ENCODE measurements at places on chromosomes 7 and 10.

GRCh38 chr7:77442636-77443035, 26.5 kb upstream of the GSAP start:
- DNase-seq: peak; percentile 38

DNA sequence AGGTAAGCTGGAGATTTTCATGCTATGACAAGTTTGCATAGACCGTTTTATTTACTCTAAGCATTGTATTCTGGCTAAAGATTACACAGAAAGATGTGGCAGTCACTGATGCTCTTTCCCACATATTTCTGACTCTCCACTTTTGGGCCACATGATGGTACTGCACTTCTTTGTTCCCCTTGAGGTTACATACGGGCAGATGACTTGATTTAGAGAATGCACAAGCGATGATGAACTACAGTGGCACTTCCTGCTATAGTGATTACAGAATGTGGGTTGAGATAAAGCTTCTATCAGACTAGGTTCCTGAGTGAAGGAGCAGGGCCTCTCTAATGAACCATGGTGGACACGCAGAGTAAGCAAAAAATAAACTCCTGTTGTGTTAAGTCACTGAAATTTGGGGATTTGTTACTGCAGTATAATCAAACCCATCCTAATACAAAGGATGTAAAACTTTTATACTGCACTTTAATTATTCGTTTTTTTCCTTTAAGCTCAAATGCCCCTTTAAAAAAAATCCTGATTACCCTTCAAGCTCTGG, 177.9 kb downstream of the TAX1BP1 start:
- DNase-seq: peak; percentile 77

DNA sequence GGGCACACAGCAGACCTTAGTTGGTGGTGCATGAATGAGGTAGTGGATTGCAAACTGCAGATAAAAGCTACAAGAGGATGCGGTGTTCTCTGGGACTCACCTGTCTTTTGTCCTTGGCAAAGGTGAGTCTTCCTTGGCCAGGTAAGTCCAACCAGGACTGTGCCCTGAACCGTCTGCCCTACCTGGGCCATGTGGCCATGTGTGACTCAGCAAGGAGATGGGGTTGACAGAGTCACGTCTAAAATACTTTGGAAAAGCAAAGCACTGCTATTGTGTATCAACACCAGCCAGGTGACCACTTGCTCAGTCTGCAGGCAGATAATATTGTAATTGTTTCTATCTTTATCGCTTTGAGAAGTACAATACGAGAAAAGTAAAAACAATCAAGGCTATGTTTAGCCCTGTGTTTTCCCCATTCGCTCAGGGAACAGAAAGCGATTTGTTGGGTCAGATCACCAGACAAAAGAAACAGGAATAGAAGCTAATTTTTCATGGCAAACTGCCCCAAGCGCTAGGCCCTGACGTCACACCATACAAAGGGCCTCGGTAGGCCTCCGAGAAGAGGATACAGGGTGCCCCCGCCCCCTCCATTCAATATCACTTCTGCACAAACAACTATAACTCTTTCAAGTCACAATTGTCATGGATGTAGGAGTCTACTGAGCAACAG, 57.3 kb downstream of the FAM53B start:
- no peak for DNase-seq

- DNase-seq: peak; percentile 22
These were observed at the start of gene PTN for GRCh38 chr7:137343281-137343841. PTN (minus strand) TSS chr7:137343733; CDS start chr7:137254973, 88,760 bp downstream.

DNA sequence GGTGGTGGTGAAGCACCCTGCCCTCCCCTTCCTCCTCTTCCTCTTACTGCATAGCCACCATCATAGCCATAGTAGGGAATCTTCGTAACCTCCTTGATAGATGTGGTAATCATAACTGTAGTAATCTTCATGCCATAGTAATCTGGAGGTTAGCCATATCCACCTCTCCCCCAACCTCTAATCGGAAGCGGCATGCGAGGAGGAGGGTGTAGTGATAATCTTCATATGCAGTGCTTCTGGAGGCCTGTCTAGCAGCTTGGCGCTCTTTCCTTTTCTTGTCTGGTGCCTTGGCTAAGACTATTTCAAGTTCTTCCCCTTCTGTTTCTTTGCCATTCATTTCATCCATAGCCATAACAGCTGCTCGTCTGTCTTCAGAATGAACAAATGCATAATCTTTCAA, 90.9 kb downstream of the MLLT10 start:
- DNase-seq: peak; percentile 39

DNA sequence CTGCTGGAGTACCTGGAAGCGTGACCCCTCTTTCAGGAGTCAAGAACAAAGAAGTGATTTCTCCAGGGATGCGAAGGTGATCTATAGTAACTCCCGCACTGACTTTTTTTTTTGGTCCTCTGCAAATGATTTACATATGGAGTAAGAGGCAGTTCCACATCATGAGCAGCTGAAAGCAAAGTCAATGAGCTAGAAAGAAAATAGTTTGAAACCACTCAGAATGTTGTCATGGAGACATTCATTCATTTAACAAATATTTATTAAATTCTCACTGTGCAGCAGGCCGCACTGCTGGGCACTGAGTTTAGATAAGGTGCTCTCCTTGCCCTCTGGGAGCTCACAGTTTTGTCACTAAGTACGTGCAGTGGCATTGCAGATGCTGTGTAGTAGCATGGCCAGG, 206.7 kb downstream of the CAMK1D start:
- DNase-seq: no peak

- no peak for DNase-seq
These were observed 17.0 kb downstream of the AGK start for GRCh38 chr7:141568227-141568626.

DNA sequence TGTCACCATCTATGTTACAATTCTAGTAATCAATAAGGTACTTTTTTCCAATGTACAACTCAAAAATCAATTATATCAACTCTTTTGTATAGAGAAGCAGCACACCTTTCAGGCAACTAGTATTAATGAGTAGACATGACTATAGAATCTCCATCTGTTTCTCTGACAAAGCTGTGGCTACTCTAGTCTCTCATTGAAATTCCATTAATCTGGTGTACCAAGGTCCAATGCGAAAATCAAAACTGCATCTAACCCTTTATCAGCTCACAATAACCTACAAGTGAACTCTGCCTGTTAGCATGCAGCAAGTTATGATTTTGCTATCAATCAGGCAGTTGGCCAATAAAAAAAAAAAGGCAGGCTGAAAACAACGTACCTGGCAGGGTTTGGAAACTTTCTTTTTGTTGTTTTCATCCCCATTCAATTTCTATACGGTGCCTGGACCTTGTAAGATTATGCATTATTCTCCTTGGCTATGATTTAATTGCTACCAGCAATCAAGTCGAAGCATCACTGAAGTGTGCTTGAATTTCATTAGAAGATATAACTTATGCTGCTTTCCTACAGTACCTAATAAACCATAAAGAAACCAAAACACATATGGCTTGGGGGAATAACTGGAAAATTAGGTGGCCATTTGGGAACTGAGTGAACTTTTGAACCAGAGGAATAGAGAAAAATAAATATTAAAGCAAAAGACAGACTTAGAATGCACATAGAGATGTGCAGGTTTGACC, 23.2 kb downstream of the SKAP2 start:
- DNase-seq: no peak

All from amniotic epithelial cell (primary cell).